ENCODE measurements at places on chromosomes 1 and 21.

- no peak for DNase-seq
Measured at GRCh38 chr1:78090472-78091133, 44.8 kb downstream of the GIPC2 start.

DNA sequence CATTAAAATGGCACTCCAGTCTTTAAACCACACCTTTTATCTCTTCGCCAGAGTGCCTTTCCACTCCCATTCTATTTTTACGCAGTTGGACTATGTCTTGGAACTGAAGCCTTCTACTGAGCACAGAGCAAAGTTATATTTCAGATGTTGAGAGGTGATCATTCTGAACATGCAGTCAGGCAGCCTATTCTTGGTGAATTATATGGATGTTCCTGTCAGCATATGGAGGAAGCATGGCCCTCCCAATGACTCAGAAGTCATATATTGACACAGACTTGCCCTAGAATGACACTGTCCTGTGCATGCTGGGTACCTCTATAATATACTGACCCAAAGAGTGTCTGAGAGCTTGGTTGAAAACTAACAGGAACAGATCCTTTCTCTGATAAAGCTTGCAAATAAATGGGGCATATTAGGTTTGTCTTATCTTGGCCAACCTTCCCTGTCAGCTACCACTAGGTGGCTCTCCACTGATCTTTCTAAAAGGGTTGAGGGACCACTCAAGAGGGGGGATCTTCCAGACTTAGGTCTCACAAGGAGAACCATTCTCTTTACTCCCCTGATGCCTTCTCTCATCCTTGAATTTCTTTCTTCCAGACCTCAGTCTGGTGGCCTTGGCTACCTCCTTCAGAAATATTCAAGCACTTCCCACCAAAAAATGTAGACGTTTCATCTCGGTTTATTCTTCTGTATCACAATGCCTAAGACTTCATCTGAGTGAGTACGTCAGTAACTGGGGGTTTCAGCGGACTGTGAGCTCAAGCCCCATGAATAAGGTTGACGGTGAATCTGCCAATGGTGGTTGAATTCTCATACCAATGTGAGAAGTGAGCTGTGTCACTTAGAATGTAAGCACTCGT, 11.8 kb upstream of the ALG14 start:
- DNase-seq, result no peak

GRCh38 chr21:34116569-34116968, 43.2 kb downstream of the MRPS6 start:
- no peak for DNase-seq

DNA sequence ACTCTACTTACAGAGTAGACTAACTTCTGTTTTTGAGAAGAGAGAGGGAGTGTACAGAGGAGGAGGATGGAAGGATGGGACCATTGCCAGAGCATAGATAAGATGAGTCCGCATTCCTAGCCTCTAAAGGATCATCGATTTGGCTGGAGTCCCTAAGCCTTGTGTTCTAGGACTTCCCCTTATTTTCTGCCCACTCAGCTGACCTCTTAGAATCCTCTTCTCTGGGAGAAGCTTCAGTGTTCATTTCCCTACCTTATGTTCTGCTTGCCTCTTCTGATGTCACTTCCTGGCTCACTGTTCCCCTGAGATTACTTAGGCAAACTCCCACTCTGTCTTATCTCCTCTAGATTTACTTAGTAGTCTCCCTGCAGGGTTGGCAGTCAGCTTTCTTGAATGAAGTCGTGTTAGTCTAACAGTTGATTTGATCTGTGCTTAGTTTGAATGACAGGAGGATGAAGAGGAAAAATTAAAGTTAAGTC, 156.7 kb downstream of the SYT2 start:
- DNase-seq, result no peak

DNA sequence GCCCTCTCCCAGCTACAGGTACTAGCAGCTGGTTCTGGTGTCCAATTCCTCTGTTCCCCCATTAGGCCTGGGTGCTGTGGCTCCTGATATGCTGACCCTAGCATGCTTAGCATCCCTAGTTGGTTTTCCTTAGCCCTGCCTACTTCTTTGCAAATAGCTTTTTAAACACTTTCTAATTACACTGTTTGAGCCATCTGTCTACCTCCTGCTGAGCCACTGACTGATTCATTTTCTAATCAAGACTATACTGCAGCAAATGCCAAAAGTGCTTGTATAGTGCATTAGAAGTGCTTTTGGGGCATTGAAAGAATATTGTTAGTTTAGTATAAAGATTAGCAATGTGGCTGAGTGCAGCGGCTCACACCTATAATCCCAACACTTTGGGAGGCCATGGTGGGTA, 36.3 kb downstream of the ERICH3 start:
- peak; percentile 77 for DNase-seq

DNA sequence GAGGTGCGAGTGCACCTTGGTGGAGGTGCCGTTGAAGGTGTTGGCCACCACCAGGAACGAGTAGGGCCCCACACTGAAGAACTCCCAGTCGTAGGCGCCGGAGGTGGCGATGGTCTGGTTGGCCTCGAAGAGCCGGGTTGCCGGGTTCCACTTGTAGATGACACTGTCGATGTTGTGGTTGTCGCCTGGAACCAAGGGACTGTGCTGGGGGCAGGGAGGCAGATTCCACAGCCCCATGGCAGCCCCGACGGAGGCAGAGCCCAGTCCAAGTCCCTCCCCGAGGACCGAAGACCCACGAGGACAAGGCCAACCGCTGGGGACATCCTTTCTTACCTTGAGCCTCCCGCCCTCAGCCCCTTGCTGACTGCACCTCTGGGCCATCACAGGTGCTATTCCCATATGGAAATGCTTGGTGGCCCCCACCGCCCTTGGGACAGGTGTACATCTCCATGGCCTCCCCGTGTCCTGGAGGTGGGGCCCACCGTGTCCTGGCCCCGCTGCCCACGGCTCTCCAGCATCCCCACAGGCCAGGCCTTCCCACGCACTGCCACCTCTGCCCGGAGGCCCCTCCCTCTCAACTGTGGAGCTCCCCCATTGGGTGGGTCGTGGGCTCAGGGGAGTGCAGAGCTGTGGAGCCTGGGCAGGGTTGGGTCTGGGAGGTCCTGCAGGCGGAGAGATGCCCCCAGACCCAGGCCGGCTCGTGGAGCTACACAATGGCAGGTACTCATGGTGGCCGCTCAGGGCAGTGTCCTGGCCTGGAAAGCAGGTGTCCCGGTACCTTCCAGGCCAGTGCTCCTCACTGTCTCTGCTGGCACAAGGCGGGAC, 17.9 kb downstream of the KRTAP10-1 start:
- no peak for DNase-seq

DNA sequence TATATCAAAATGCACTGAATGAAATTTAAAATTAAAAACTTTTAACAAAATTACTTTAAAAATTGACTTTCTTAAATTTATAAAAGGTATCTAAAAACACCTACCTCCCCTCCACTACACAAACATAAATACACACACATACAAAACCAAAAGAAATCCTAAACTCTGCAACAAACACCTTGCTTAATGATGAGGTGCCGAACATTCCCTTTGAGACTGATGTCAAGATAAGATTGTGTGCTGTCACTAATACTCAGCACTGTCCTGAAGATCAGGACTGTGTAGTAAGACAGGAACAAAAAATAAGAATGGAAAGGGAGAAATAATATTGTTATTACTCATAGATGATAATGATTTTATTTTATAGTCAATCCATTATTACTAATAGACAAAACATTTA, 45.1 kb downstream of the CD53 start:
- no peak for DNase-seq

DNA sequence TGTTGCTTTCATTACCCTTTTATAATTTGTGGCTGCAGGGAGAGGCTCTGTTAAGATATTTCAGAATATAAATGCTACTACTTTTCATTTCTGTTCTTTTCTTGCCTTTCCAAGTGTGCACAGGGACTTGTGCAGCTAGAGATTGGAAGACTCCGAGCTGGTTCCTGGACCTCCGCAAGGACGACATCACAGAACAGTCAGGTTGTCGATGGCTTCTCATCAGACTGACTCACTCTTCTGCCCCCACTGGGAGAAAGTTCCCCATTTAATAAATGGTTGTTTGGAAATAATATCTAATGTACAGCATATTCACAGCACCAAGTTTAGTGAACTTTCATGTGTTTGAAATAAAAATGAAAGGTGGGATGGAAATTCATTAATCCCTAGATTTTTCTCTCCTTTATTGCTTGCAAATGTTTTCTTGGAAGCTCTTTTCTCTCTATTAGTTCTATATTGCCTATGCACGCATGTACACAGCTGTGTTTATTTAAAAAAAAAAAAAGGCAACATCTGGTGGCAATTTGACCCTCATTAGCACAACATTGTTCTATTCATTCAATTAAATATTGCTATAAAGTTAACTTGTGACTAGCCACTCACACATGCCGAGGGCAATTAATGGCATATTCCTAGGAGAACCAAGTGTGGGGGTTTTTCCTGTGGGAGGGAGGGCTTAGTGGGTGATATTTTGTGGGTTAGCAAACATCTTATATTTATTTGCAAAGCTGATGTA, 77.5 kb upstream of the L1TD1 start:
- DNase-seq, result no peak

- DNase-seq, result no peak
Measured at GRCh38 chr1:152673016-152673415, 2.1 kb upstream of the LCE2C start.

GRCh38 chr1:15224259-15224869, 22.7 kb upstream of the FHAD1 start:
- no peak for DNase-seq

DNA sequence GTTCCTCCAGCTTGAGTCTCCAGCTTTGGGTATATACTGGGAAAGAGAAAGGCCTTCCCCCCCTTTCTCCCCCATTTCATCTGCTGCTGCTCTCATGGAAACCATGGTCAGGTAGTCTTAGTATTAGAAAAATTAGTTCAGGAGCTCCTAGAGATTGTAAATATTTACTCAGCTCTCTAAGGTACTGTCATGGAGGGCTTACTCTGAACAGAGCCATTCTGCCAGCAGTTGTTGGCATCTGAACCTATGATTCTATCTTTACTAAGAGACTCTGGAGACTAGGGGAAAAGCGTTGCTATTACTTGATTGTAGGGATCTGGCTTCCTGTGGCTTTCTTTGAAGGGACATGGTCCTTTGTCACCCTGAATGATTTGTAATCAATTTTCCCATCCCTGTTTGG, 6.1 kb downstream of the INTS3 start:
- DNase-seq, result no peak

DNA sequence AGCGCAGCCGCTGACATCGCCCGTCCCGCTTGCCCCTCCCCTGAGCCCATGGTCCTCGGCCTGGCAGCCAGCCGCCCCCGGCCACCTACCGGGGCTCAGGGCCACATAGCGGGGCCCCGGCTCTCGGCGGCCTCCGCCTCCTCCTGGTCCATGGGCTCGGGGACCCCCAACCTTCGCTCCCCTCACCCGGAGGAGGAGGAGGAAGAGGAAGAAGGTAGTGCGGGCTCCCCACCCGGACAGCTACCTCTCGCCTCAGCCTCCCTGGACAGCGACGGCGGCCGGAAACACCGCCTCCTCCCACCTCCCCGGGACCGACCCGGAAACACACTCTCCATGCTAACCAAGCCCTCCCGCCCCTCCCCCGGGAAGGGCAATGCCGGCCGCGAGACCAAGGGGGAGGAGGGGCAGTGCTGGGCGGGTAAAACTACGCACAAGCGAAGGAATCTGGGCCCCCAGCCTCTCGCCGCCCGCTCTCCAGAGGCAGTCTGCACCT, at the start of gene KIAA0319L:
KIAA0319L (minus strand) TSS at position 286 of the 493 bp plus-strand sequence. CDS start 2,912 bp downstream, outside the sequence.
- DNase-seq, result no peak

DNA sequence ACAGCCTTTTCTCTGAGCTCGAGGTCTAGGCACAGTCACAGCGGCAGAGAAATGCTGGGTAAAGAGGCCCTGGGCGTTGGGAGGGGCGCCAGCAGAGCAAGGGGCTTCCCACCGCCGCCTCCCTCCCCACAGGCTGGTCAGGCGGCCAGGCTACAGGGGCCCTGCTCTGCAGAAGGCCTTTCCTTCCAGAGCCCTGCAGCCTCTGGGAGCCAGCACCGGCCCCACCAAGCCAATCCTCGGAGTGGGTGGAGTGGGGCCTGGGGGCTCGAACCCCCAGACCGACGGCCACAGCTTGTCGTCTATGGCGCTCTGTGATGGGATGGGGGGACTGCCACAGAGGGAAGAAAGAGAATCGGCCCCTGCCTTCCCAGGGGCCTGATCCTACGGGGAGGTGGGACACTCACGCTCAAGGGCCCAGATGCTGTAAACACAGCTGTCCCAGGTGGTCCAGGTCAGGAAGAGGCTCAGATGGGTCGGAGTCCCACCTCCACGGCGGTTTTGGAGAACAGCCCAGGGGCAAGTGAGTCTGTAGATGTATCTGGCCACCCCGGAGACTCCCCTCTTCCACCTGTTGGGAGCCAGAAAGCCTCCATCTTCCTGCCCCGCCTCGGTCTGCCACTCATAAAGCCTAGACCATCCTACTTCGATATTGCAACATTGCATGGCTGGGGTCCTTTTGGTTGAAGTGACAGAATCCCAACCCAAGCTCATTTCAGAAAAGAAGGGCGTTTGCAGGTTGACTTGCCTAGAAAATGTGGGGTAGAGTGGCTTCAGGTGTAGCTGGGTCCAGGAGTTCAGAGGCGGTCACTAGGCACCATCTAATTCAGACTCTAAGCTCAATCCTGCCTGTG, 95.6 kb downstream of the SIK1 start:
- no peak for DNase-seq

GRCh38 chr1:110067893-110068645, 2.4 kb downstream of the ALX3 start:
- no peak for DNase-seq

DNA sequence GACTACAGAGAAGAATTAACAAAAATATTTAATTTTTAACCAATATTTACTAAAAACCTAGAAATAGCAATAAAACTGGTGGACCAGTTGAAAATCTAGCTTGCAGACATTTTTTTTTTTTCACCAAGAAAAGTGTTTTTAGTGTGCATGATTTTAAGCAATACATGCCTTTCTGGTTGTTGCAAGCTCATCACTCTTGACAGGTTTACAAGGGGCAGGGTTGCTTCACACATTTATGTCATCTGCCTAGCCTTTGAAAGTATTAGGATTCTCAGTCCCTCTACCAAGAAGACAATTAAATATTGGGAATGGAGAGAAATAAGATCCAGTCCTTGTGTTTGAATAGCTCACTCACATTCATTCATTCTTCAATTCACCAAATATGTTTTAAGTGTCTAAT, 53.8 kb upstream of the LYPLAL1 start:
- DNase-seq, result no peak

- DNase-seq, result no peak
Measured at GRCh38 chr21:33825419-33825818, 90.2 kb downstream of the ATP5PO start.

- DNase-seq, result no peak
Measured at GRCh38 chr1:172112576-172112975, 271.3 kb downstream of the DNM3 start.

DNA sequence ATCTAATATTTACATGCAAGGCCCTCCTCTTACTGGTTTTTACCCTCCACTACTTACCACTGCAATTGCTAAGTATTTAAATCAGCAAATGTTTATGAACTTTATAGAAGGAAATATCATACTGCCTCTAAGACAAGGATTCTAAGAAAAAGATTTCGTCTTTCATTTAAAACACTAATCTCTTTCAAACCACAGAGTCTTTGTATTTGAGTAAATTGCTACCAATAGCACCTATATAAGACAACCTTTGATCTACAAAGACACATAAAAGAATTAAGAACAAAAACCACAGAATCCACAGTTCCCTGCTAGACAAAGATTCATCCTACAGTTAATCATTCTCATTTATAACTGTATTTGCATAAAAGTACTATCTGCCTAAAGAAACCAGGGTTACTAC, 37.6 kb downstream of the RNF115 start:
- DNase-seq, result no peak
